ENCODE measurements at places on chromosomes 7 and 10.
A peak's percentile ranks its signal among the peaks of the same experiment; 100 is the strongest.

DNA sequence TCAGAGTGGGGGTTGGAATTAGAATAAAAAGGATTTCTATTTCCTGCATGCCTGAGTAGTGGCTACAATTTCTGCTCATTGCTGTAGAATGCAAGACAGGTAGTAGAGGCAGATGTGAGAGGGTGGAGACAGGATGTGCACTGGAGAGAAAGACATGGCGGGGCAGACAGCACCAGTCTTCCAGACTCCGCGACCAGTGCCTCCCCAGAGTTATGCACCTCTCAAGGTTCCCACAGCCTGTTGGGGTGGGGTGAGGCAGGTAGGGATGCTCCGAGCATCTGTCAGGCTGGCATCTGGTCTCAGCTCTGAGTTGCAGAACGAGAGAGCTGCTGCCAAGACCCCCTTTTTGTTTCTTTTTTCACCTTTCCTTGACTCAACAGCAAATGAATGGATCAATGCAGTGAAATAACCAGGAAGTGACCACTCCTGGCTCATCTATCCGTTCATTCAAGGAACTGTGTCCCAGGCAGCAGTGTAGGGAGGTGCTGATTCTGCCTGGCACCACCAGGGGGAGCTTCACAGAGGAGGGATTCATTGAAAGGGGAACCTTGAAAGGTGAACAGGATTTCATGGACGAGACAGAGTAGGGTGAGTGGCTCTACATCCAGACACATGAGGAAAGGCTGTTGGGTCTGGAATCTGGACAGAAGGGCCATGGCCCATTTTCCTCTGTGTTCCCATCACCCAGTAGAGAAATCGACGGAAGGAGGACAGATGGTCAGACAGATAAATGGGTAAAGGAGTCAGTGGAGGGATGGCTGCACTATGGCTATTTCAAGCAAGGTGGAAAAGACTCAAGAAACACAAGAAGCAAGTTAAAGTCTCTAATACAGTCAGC lies 17.2 kb upstream of the SLC18A3 start:
- DNase-seq, result peak; percentile 36

GRCh38 chr10:71978988-71979691 lies 14.9 kb downstream of the CHST3 start:
- DNase-seq, result no peak

- DNase-seq, result peak; percentile 43
Measured at GRCh38 chr7:155815332-155816191, 3.3 kb upstream of the SHH start.

DNA sequence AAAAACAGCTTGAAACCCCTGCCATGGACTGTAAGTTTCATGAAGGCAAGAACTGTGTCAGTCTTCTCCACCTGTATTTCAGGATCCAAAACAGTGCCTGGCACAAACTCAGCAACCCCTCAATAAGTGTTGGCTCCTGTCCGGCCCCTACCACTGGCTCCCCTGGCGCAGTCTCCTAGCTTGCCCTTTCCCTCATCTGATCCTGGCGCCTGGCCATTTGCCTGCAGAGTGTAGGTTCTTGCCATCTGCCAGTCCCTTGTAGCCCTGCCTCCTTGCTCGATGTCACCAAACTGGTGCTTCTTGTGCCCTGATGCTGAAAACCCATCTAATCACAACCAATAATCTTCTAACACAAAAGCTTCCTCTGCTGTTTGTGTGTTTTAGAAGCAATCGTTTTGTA lies 60.4 kb downstream of the LGI1 start:
- no peak for DNase-seq

- DNase-seq, result peak; percentile 81
Measured at GRCh38 chr10:117374506-117375359, 507 bp downstream of the PDZD8 start.

DNA sequence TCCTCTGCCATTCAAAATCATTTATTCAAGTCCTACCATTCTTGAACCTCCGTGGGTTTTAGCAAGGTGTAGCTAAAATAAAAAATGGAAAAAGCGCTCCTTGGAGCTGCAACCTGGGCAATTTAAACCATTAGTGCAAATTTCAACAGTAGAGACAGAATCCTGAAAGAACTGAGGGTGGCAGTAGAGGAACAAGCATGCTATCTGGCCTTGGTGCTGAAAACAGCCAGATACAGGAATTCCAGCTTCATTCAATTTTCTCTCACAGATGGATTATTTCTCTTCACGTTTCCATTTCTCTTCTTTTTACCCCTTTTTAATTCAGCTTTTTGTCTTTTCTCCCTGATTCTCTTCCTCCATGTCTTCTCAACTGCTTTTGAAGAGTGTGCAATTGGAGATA lies 77.7 kb downstream of the OTUD1 start:
- DNase-seq, result no peak
